AG09309 (cell line): ENCODE measurements at places on chromosomes 4 and X.

GRCh38 chr4:24476282-24476681, 108.1 kb downstream of the DHX15 start:
- DNase-seq: no peak

DNA sequence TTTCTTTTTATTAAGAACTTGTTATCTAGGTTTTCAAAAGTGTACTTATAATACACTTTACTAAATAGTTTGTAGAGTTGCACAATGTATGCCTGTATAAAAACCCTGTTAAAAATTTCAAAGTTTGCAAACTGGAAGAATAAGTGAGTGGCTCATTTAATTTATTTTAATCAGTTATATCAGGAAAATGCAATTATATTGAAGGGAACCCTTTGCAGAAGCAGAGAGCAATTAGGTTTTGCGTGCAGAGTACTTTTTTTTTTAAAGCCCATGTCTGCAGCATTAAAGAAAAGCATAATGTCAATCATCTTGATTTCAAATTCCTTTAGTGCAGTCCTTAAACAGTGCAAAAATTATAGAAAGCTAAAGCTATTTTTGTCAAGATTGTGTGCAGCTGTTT, 271.3 kb upstream of the LDB2 start:
- DNase-seq: no peak

- no peak for DNase-seq
Observed at GRCh38 chr4:18675586-18676525, 654.3 kb upstream of the LCORL start.

- DNase-seq: no peak
Observed at GRCh38 chrX:86946569-86946968, 571.0 kb upstream of the KLHL4 start.

- DNase-seq: no peak
Observed at GRCh38 chr4:588351-588849, 12.3 kb upstream of the TMEM271 start.

DNA sequence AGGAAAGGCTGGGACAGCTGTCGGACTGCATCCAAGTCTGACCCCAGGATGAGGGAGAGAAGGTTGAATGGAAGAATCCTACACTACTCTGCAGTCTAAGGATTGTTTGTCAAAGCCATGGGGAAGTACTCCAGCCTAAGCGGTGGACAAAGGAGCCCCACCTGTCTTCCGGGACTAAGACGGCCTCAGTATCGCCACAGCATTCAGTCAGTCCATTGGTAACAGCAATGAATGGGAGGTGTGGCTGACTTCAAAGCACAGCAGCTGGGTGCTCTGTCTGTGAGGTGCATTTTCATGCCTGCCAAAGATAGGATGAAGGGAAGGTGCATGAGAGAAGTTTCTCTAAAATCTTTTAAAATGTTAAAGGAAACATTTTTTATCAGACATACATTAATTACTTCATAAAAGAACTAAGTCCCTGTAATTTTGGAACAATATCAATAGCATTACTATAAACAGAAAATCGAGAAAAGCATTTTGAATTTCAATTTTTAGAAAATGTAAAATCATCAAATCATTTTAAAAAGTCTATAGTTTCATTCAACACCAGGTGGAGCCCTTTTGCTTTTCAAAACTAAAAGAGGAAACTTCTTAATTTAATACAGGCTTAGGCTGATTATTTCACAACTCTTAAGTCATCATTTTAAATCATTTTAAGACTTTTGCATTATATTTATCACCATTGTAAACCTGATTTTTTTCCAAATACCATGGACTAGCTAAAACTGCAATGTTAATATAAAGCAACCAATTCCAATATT, 27.6 kb upstream of the INTU start:
- no peak for DNase-seq

DNA sequence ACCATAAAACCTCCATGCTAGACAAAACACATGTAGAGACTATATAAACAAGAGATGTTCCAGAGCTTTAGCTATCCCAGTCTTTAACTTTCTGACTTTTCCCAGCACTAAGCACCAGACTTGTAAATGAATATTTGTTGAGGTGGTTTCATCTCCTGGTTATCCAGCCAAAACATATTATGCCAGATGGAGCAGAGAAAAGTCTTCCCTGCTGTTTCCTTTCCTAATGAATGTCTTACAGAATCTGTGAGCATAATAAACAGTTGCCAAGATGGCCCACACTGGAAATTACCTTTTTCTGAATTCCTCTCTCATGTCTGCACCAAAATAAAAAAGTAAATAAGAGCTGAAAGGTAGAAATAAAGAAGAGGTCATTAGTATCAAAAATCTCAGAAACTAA, 159.2 kb downstream of the TECRL start:
- no peak for DNase-seq

DNA sequence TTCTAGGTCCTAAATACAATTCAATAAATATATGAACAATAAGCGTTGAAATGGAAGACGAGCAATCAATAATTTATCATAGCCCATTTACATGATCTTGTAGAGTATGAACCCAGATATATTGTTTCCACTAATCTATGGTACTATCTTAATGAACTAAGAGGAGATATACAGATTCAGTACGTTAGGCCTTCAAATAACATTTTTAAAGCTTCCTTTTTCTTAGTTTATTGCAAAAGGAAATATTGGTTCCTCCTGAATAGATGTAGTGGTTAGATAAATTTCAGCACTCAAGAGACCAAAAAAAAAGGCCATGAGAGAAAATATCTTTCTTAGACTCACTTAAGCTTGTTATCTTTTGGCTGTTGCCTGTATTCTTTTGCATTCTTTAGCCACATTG, 147.5 kb upstream of the PITX2 start:
- DNase-seq: no peak

DNA sequence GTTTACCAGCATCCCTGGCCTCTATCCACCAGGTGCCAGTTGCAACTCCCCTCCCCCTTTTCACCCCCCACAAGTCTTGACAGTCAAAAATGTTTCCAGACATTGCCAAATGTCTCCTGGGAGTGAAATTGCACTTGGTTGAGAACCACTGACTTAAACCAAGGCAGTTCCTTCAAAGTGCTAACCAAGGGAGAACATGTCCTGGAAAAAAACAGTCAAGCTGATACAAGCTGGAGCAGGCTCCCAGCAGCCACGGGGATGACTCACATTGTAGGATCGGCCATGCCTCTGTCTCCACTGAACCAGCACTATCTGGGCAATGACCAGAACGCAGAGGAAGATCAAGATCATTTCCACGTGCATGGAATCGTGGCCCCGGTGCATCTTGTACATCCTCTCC, 11.4 kb downstream of the RNF175 start:
- DNase-seq: peak; percentile 31

GRCh38 chrX:51257490-51257889, 75.1 kb upstream of the NUDT10 start:
- no peak for DNase-seq

GRCh38 chr4:112201915-112202505, 29.6 kb upstream of the AP1AR start:
- no peak for DNase-seq

DNA sequence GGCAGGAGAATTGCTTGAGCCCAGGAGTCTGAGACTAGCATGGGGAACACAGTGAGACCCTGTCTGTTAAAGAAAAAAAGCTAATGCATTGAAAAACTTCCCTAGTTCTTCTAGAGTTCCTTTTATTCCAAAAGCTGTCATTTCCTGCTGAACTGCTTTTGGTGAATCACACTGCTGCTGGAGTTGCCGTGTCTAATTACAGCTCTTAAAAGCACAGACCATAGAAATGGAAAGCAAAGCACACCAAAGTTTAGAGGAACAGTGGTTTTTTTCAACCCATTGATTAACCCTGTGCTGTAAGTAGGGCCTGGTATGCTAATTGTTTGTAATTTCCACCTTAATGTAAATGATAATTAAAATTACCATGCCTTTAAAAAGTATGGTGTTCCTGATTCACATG, 52.4 kb downstream of the SEPTIN11 start:
- no peak for DNase-seq

- DNase-seq: no peak
Observed at GRCh38 chrX:56788229-56788628, 59.2 kb downstream of the NBDY start.

- no peak for DNase-seq
Observed at GRCh38 chrX:10117864-10118377, 38.9 kb upstream of the CLCN4 start.

DNA sequence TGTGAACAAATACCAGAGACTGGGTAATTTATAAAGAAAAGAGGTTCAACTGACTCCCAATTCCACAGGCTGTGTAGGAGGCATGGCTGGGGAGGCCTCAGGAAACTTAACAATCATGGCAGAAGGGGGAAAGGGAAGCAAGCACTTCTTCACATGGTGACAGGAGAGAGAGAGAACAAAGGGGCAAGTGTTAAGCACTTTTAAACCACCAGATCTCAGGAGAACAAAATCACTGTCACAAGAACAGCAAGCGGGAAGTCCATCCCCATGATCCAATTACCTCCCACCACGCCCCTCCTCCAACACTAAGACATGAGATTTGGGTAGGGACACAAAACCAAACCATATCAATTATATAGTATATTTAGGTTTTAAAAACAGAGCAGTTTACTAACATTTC, 30.8 kb downstream of the MOB1B start:
- no peak for DNase-seq

DNA sequence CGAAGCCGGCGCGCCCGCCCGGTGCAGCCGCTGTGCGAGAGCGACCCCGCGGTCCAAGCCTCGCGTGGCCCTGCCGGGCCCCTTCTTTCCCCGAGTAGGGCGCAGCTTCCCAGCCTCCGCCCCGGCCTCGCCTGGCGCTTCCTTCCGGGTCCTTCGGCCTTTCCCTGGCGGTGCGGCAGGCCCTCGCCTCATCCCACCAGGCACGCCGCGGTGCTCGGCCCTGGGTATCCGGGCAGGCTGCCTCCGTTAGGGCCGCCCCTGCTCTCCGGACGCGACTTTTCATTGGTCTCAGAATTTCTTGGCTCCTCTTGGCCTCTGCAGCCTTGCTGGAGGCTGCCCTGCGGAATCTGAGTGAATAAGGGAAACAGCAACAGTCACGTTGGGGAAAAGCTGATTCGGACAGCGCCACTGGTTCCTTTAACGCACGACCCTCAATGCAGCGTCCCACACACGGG, 429 bp downstream of the UVSSA start:
- peak; percentile 52 for DNase-seq

GRCh38 chr4:90960840-90961239, 833.6 kb downstream of the CCSER1 start:
- DNase-seq: no peak

- peak; percentile 55 for DNase-seq
Observed at GRCh38 chrX:14916017-14916674, 42.9 kb downstream of the MOSPD2 start.

DNA sequence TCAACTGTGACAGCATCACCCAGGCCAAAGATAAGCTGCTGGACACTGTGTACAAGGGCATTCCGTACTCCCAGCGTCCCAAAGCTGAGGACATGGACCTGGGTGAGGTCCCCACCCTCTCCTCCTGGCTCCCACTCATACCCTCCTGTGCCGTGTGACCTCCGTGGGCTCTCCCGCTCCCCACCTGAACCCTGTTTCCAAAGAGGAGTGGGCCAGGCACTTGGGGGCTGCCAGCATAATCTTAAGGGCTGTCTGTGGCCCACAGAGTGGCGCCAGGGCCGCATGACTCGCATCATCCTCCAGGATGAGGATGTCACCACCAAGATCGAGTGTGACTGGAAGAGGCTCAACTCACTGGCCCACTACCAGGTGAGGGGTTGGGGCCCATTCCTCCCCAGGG, 10.0 kb downstream of the LAGE3 start:
- DNase-seq: no peak

DNA sequence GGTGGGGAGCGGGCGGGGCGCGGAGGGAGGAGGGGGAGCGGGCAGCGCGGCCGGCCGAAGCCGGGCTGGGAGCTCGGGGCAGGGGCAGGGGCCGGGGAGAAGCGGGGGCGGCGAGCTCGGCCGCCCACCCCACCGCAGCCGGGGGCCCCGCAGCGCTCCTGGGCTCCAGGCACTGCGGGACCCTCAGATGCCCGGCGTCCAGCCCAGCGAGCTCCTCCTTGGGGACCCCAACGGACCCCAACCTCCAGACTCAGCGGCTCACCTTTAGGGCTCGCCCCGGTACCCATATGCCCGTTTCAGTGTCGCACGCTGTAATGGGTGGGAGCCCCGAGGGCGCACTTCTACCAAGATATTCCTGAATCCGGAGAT, 357 bp upstream of the ADGRG2 start:
- no peak for DNase-seq

GRCh38 chr4:13178621-13179020, 305.5 kb downstream of the RAB28 start:
- no peak for DNase-seq

DNA sequence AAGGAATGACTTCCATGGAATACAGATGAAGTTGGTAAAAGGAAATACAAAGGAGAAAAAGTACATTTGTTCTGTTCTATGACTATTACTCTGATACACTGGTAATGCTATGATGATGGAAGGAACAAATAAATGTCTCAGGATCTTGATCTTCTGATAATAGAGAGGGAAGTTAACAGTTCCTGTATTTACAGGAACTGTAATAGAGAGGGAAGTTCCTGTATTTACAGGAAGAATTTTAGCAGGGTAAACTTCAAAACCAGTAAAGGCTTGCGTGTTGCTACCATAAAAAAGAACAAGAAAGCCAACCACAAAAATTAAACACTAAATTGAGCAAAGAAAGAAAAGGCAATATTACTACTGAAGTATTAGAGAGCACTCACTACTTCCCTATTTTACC, 91.7 kb upstream of the HPGD start:
- no peak for DNase-seq

GRCh38 chr4:154014407-154015321, 225.8 kb upstream of the SFRP2 start:
- DNase-seq: no peak

- peak; percentile 86 for DNase-seq
Observed at GRCh38 chr4:78645853-78646757, 94.5 kb downstream of the ANXA3 start.

DNA sequence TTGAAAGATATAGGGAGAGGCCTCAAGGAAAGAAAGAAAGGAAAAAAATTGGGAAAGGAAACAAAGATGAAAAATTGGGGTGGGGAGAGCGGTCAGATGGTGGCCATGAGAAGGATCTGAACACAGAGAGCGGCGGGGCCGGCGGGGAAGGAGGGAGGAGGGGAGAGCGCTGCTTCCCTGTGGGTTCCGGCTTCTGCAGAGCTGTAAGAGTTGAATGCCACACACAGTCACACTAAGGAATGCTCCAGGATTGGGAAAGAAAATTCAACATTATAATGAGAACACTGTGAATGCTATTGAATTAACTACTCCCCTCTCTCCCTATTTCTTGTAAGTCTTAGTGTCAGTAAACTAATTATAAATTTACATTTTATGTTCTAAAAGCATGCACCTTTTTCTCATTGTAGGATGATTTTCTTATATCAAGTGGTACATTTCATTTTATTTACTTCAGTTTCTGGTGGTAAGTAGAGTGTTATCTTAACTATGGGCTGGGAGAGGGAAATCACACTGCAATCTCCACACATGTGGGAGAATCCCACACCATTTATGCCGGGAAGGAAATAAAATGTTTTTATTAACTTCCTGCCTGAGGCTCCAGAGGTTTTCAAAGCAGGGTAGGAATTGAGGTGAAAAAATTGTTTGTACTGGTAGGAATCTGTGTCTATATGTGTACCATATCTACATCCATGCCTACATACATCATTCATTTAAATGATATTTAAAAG, 904 bp downstream of the F11 start:
- DNase-seq: no peak

DNA sequence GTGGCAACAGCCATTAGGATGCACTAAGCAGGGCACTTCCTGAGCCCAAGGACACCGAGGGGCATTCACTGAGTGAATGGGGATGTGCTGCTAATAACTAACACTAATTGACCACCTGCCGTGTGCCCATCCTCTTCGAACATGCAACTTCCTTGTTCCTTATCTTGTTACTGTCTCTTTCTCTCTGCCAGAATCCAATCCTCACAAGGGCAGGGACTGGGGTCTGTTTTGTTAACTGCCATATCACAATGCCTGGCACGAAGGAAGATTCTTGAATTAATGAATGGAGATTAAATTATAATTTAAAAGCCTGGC, 1.3 kb downstream of the ERAS start:
- no peak for DNase-seq
